ENCODE measurements at places on chromosomes 1 and 21.

- no peak for DNase-seq
Observed at GRCh38 chr1:72954943-72955342, 672.6 kb upstream of the NEGR1 start.

GRCh38 chr1:190904091-190904695 lies 426.5 kb upstream of the BRINP3 start:
- DNase-seq = no peak

GRCh38 chr1:211313392-211313791 lies 13.2 kb upstream of the TRAF5 start:
- DNase-seq = no peak

- DNase-seq = no peak
Observed at GRCh38 chr1:2629627-2630497, 3.0 kb downstream of the MMEL1 start.

DNA sequence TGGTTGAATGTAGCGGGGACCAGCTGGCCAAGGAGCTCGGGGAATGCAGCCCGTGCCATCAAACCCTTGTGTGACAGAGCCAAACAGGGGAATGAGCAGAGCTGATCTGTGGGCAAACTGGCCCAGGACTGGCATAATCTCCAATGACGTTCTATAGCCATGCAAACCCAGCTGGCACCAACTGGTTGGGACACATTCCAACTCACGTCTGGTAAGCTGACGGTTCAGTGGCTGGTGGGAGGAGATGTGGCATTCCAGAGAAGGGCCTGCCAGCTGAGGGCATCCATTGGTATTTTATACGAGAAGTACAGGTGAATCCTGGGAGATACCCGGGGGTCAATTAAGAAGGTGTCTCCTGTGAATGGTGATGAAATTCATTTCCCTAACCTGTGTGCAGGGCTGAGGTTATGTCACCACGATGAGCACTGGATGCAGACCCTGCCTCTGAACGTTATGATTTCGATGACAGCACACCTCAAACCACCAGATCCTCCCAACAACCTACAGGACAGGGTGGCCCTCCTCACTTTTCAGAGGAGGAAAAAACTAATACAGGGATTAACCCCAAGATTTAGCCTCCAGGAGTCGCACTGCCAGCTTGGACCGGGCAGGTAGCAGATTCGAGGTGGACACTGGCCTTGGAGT lies 39.0 kb upstream of the RUNX3 start:
- DNase-seq = no peak

DNA sequence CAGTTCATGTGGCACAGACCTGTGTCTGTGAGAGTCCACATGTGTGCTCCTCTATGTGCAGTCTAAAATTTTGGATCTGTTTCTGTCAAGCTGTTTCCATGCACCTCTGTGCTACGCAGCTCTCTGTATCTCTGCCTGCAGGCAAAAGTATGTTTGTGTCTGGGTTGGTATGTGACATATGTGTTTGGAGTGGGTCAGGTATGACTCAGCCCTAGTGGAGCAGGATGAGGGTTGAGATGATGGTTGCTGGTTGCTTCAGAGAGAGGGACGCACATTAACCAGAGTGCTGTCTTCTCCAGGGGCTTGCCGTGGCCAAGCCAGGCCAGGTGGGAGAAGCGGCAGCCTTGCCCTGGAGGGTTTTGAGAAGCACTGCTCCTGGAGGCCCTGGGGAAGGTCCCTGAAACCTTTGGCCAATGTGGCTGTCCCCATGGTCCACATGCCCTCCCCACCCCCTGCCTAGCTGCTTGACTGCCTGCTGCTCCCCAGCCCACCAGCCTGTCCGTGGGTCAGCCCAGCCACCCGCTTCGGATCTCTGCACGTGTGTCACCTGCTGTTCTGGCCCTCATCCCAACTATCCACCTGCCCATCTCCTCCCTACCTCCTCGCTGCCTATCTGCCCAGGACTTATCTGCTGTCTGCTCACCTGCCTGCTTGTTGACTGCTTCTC lies 4.1 kb upstream of the EVA1B start:
- DNase-seq = no peak
